ENCODE measurements at places on chromosomes 11 and 22.

DNA sequence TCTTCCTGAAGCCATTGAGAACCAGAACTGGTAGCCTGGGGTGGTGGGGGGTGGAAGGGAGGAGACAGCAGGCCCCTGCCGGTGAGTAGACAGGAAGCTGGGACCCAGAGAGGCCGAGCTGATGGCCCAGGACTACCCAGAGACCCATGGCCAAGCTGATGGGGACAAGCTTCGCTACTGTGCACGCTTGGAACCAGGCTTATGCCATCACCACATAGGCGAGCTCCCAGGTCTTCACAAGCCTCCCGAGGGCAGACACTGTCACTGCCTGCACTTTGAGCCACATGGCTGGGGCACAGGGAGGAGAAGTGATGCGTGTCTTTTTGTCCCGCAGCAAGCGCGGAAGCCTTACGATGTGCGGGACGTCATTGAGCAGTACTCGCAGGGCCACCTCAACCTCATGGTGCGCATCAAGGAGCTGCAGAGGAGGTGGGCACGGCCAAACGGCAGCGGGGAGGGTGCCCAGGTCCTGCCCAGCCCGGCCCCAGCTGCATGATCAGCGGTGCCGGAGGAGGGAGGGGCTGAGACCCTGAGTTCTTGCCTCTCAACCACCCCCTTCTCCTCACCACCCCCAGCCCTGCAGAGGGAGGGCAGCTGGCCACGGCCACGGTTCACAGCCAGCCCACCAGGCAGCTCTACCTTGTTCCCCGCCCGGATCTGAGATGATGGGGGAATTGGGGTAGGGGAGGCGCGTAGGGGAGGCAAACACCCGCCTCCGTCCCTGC is 76.0 kb upstream of the KCNQ1OT1 start:
- DNase-seq, result no peak

DNA sequence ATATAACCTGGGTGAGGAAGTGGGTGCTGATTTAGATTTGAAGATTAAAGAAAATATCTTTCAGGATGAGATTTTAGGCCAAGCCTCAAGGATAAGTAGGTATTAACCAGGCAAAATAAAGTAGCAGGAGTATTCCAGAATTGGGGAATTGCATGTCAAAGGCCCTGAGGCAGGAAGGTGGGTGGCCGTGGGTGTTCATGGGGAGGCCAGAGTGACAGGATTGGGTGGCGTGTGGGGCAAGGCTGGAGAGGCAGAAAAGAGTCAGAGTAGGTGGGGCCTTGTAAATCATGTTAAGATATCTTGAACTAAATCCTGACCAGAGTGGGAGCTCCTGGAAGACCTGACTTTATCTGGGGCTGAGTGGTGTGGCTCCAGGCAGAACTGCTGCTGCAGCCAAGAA is 19.7 kb upstream of the WT1 start:
- no peak for DNase-seq

GRCh38 chr11:95195831-95196230 is 35.2 kb downstream of the SESN3 start:
- DNase-seq, result no peak

DNA sequence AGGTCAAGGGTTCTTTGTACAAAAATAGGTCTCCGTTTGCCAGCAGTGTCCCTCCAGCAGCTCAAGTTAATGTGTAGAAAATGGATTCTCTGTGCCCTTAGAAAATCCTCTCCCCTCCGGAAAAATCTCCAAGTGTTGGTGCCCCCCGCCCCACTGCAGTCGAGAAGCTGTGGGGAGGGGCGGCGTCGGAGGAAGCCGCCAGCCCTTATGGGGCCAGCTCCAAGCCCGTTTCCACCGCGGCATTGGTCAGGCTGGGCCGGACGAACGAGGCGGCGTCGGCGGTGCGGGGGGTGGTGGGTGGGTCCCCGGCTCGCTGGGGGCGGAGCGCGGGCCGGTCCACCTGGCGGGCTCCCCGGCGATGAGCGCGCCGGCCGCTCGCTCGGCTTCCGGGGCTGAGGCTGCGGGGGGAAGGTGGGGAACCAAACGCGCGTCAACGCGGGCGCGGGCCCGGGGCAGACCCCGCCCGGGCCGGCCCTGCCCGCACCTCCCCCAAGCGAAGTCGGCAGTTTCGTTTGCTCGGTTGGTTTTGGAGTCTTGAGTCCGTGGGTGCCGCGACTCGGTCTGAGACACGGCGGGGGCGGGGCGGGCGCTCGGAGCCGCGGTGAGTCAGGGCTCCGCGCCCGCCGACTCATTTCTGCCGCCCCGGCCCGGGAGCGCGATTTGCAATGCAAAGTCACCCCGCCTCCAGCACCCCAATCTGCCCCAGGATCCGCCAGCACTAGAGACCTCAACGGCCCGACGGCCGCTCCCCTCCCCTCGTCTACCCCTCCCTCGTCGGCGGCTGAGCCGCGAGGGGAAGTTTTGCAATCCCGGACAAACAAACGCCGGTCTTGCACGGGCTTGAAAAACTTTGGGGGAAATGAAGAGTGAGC is 1.4 kb downstream of the ASCL2 start:
- DNase-seq, result peak; percentile 89

DNA sequence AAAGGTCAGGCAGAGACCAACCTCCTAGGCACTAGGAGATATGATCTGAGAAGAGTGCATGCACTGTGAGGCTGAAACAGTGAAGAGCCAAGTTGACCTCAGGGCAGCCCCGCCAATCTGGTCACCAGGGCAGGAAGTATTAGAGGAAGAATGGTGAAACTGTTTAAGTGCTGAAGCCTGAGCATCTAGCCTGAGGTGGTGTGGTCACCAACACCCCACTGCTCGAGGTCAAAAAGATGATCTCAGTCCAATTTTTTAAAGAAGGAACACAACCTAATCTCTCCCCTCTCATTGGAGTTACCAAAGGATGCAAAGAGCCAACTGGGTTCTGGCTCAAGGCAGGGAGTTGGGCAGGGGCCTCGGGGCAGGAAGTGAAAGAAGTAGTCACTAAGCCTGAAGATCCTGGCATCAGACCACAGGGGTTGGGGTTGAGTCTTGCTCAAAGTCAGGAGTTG is 4.0 kb downstream of the APBB1 start:
- DNase-seq, result peak; percentile 57

GRCh38 chr11:123158033-123159003 is 36.7 kb downstream of the CLMP start:
- DNase-seq, result no peak

- no peak for DNase-seq
Observed at GRCh38 chr11:118442301-118442700, 6.0 kb downstream of the KMT2A start.

GRCh38 chr11:111540114-111540936 is at the start of gene LAYN:
Gene LAYN (plus strand): TSS chr11:111540720. CDS start chr11:111540844, 124 bp downstream.
- no peak for DNase-seq

DNA sequence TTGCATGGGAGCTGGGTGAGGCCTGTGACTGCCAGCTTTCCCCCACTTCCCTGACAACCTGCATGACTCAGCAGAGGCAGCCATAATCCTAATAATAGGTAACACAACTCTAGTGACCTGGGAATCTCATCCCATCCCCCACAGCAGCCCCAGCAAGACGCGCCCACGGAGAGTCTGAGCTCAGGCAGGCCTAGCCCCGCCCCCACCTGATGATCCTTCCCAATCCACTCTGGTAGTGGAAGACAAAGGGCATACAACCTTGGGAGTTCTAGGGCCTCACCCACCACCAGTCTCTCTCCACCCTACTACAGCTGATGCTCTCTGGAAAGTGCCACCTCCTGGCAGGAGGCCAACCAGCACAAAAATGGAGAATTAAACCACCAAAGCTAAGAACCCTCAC is 60.3 kb downstream of the CWF19L2 start:
- DNase-seq, result no peak

GRCh38 chr11:116715383-116715782 is 57.4 kb downstream of the BUD13 start:
- no peak for DNase-seq

DNA sequence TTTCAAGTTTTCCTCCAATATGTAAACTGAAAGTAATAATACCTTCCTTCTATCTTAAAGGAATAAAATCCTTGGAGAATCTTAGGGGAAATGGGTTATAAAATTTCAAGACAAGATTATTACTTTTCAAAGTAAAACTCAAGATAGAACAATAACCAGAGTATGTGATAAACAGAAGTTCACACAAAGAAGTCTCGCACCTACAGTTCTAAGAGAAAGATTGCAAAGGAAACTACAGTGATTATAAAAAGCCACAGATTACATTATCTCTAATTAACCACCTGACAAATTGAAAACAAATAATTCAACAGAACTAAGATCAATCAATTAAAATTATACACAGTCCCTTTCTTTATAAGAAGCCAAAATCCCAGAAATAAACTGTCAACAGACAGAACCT is 34.0 kb downstream of the AMBRA1 start:
- no peak for DNase-seq

Data from activated CD4-positive, alpha-beta T cell treated with anti-CD3 and anti-CD28 coated beads, Interleukin-2, amount 50 U/mL, for 48 hours (primary cell).